Breast epithelium (tissue), 4 donors: ENCODE measurements at places on chromosomes 4 and X.

- DNase-seq = no peak
Measured at GRCh38 chrX:116239944-116240840, 69.6 kb downstream of the AGTR2 start.

GRCh38 chr4:21815651-21816377, 132.8 kb downstream of the KCNIP4 start:
- no peak for DNase-seq

DNA sequence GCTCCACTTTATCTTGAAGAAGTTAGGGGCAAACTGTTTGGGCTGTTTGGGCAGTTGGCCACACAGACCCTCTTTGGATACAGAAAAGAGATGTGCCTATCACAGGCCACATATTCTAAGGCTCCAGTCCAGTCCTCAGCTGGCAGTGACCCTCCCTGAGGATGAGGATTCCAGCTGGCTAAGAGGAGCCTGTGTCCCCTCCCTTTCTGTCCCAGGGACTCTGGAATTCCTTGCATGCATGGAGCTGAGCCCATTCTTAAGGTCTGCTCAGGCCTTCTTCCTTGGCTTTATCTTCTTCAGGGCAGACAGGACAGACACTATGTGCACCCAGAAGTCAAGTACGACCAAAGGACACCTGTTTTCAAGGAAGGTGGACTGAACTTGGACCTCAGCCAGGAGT, 23.8 kb upstream of the GK2 start:
- DNase-seq = no peak

DNA sequence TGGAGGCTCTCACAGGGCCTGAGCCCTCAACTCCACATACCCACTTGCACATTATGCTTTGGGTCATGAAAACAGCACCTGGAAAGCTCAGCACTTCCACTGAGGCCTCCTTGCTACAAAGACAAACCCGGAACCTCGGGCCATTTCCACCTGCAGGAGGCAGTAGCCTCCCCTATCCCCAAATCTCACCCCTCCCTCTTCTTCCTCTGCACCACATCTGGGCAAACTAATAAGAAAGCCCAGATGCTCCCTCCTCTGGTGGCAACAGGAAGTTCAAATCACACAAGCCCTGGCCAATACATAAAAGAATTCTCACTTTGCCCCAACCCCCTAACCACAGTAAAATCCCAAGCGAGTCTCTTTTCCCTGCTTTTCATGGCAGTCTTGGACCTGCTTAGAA, 136.4 kb downstream of the MAPK10 start:
- DNase-seq = no peak

GRCh38 chr4:158111241-158111640, 61.6 kb downstream of the GASK1B start:
- DNase-seq = no peak

- no peak for DNase-seq
Measured at GRCh38 chr4:129929052-129929451, 833.1 kb downstream of the C4orf33 start.

GRCh38 chrX:120274958-120275357, 24.3 kb downstream of the ZBTB33 start:
- no peak for DNase-seq

DNA sequence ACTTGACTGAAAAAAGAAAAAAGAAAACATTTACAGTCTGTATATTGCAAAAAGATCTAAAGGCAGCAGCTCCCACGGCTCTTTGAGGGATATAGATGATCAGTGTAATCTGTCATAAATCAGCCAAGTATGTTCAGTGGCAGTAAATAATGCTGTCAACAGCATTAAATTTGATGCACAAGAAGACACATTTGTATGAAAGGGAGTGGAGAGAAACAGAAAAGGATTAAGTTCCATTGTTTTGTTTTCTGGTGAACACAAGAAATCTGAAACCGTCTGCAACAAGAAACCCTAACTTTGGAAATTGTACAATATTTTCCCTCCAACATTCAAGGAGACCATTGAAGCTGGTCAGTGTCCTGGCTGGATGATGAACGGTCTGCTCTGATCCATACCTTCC, 27.6 kb upstream of the C1QTNF7 start:
- DNase-seq = no peak

- DNase-seq = no peak
Measured at GRCh38 chr4:54440394-54441136, 211.5 kb downstream of the PDGFRA start.

DNA sequence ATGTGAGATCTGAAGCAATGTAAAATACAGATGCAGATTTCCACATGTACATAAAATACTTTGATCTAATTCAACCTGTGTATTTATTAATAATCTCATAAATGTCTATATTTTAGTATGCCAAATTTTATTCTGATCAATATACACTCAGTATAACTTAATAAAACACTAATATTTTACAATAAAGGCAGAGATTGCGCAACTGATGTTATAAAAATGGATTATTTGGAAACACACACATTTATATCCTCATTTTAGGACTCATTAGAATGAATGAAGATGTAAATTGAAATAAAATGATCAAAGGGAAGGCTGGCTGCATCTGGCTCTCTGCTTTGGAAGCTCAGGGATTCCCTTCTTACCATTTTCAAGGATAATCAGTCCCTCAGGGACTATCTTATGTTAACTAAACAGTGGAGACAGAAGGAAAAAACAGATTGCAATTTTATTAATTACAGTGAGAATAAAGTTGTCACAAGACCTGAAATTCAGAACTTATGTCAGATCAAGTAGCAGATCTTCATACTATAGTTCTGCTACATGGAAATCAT, 900.9 kb upstream of the EPHA5 start:
- DNase-seq = no peak

DNA sequence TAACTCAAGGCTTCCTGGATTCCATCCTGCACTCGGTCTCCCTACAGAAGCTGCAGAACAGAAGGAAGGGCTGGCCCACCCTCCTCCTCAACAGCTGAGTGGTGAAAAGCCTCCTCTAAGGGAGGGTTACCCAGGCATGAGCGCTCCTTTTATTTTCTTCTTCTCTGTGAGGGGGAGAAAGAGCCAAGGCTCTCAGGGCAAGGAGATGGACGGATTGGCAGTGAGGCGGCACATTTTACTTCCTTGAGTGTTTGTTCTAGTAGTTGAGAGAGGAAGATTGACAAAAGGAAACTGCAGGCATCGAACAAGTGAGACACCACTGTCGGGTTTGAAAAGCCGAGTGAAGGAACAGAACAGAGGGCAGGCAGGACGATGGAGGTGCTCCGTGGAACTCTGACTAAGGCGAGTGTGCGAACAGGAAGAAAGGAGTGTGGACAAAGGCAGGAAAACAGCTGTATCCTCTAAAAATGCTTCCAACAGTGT, 38.4 kb upstream of the STS start:
- DNase-seq = no peak

DNA sequence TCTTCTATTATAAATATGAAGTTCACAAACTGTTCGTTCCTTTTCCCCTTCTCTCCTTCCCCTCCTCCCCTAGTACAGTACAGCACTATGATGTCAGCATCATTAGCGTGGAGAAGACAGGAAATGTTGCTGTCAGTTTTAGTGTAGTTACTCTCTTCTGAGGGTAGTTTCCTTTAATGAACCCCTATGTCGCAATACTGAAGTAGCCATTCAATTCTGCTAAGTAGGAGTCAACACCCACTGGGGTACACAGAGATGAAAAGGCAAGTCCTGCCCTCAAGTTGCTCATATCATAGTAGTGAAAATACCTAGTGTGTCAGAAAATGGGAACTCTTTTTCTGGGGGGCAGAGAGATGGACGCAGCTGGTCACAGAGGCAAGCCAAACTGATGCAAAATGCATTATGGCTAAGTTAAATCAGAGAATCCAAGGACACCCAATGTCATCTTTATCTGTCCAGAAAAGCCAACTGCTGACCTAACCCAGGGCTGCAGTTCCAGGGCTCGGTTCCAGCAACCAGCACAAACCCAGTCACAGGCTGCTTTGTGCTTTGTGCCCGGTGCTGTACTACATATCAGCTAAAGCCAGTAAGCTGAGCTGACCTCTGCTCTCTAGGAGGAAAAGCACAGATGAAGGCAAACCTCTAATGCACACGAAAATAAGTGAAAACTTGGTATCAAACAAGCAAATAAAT, 31.5 kb downstream of the GRIA3 start:
- no peak for DNase-seq

DNA sequence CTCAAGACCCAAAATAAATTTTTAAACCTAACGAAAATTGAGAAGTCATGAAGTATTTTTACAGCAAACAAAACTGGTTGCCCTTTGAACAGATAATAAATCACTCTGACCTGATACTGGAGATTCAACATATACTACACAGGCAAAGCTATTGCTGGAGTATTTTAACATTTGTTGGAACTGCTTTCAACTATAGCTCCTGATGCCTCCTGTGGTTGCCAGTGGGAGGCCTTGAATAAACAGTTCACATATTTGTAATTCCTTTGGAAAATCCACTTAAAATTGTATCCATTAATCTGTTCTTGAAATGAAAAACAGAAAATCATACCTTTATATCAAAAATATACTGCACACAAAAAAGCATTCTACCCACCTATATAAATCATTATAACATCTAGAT, 605.1 kb downstream of the KCTD8 start:
- DNase-seq = no peak

- DNase-seq = no peak
Measured at GRCh38 chr4:171813526-171814250, 484 bp downstream of the GALNTL6 start.

DNA sequence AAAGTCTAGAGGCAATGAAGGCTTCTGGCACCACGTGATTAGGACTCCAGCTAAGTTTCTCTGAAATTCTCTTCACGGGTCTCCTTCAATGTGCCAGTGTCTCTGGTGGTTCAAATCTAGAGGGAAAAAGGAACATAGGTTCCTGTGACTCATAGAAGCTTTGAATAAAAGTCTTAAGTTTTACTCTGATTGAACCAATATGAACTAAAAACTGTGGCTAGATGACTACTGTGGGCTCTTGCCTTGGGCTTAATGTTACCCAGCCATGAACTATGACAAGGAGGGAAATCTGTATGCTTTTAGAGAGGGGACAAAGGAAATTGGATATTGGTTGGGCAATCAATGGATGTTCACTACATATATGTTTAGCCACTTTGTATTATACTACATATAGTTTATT, 49.9 kb upstream of the TEX13D start:
- no peak for DNase-seq

DNA sequence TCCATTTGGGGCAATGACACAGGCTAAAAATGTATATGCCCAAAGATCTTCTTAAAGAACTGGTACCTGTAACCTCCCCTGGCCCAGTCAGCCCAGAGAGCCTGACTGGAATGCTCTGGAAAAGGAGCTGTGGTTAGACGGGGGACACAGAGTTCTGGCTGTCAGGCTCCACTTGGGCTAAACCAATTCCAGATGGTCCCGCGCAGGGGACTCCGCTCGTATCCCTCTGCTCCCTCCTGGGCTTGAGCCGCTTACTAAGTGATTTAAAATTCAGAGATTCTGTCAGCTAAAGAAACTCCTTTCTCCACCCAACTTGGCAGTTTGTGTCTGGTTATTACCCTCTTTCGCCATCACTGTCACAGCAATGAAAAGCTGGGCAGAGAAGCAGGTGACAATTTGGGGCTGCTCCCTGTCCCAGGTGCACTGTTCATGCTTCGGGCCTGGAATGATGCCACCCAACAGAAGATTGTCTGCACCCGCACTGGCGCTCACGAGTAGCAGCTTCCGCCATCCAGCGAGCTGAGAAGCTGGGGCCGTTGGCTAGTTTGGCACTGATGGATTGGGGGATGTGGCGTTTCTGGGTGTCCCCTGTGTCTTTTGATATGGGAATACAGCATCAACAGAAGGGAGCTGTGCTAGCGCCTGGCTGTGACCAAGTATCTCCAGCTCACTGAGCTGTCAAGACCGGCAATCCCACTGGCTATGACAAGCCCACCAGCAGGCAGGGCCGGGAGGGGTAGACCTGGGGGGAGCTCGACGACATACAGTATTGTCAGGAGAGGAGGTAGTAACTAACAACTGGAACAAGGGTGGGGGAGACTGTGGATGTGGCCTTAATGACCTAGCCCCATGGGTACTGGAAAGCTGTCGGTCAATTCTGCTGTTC, 6.7 kb upstream of the IRAK1 start:
- no peak for DNase-seq

- no peak for DNase-seq
Measured at GRCh38 chr4:134126000-134126560, 75.5 kb downstream of the PABPC4L start.

DNA sequence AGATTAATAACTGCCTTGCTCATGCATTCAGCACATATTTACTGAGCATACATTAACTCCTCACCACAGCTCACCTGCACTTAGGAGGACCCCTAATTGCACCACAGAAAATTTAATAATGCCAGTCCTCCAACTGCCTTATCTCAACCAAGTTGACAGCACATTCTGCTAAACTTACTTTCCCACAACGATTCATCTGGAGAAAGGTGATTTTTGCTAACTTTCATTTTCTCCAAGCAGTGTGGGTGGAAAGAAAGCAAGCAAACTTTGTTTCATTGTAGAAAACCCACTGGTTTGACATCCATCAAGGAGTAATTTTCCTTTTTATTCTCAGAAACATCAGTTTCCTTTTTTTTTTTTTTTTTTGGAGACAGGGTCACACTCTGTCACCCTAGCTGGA, 49.1 kb downstream of the RASGEF1B start:
- DNase-seq = no peak

GRCh38 chr4:77880784-77881183, 18.2 kb downstream of the MRPL1 start:
- no peak for DNase-seq

GRCh38 chrX:100445593-100445992, 35.5 kb upstream of the PCDH19 start:
- no peak for DNase-seq

DNA sequence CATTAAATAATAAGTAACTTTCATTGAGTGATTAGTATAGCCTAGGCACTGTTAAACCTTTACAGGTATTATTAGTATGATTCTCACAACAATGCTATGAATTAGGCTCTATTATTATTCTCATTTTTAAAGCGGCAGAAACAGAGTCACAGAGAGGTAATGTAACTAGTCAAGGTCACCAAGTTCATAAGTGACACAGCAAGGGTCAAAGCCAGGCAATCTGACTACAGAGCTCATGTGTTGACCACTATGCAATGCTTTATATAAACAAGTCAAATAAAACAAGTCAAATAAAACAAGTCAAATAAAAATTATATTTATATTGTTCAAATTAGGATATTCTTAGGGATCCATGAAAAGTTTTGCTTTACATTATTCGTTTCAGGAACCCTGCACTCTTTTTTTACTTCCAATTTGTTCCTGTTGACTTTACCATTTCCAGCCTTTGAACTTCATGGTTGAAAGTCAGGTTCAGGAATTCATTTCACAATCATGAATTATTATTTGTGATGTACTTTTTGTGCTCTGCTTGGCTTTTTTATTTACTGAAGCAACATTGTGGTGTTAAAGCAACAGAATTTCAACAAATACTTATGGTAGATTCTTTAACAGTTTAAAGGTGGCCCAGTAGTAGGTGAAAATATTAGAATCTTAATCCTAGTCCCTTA, 18.0 kb upstream of the ZC4H2 start:
- no peak for DNase-seq

GRCh38 chr4:90234916-90235547, 107.8 kb downstream of the CCSER1 start:
- DNase-seq = no peak

DNA sequence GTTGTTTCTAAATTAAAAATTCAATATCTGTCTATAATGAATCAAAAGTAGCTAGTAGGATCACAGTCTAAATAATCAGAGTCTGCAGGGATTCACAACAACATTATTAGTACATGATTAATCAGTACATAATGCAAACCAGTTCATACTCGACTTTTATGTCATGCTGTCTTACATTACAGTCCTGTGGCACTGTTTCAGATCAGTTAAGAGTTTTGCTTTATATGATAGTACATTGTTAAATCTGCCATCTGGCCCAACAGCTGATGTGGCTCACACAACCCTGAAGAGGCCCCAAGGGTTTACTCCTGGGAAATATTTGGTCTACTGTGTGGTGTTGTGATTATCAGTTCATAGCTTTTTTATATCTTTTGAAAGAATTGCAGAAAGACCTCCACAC, 247.1 kb upstream of the ETNPPL start:
- DNase-seq = no peak
